ENCODE measurements at places on chromosomes 11 and 22.

- no peak for DNase-seq
Observed at GRCh38 chr22:50184004-50184901, 1.5 kb upstream of the TRABD start.

GRCh38 chr11:128519338-128519737 is 68.0 kb downstream of the ETS1 start:
- DNase-seq = no peak

GRCh38 chr11:94511932-94512781 is at the start of gene C11orf97:
Gene C11orf97 (plus strand): TSS chr11:94512461. CDS start chr11:94512529, 68 bp downstream.
- peak; percentile 37 for DNase-seq

GRCh38 chr11:13629779-13630178 is 38.7 kb upstream of the FAR1 start:
- no peak for DNase-seq

GRCh38 chr11:128696941-128697340 is 3.1 kb downstream of the FLI1 start:
- no peak for DNase-seq

GRCh38 chr22:50186761-50187523 is 1.2 kb downstream of the TRABD start:
- DNase-seq = no peak

DNA sequence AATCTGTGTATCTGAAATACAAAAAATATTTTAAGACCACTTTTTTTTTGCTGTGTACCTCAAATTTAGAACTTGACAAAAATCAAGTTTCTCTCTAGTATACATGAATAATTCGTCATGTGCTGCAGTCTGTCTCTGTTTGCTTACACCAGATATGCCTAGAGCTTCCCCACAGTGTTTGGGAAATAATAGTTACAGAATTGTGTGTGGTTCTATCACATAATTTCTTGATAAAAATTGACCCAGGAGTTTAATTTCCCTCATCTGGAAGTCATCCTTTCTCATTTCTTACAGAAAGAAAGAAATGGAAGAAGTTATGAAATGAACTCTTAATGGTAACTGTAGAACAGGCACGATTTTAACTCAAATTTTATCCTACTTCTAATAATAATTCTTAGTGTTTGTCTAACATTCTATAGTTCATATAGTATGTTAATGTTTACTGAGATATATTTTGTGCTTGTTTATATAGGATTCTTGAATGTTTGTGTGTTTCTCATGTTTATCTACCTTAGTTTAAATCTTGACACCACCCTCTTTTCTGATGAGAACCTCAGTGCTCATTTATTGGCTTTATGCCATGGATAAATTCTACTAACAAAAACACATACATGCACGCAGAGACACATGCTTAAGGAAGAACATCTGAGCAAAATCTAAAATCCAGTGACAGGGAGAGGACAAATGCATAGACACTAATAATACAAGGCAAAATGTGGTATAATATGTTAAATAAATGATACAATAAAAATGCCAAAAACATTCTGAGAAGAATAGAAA is 61.4 kb upstream of the CTSC start:
- DNase-seq = no peak

DNA sequence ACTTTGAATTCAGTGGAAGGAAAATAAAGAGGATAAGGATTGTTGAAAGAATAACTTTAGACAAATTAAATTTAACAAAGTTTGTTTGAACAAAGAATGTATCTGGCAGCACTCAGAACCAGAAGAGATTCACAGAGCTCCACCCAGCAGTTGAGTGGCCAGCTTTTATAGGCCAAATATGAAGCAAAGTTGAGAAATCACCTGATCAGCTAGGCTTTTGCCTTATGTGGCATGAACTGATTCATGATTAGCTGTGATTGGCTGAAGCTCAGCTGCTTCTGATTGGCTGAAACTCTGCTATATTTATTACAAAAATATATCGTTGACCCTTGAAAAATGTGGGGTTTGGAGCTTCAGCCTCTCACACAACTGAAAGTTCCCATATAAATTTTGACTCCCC is 62.6 kb downstream of the PIWIL4 start:
- DNase-seq = no peak

DNA sequence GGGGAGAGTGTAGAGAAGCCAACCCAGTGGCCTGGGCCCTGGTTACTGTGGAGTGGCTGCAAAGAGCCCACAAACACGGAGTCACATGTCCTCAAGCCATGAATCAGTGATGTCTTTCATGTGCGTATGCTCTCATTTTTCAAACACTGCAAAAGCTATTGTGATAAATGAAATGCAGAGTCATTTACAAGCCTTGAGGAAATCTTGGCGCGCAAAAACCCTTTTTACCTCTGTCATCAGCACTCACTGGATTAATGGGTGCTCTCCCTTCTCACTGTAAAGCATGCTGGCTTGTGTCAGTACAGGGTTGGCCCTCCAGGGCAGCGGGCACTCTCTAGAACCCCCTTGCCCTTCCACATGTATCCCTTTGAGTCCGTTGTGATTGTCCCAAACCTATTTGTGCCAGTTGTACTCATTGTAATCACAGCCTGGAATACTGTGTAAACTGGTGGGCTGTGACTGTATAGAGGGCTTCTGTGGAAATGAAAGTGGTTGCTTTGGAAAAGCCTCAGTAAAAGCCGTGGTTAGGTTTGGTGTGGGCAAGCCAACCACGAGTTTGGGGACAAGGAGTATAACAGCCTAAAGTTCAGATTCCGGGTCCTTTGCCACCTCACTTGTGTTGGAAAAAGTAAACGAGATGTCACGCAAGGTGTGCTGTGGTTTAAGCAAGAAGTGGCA is 10.4 kb downstream of the GNAZ start:
- DNase-seq = no peak

DNA sequence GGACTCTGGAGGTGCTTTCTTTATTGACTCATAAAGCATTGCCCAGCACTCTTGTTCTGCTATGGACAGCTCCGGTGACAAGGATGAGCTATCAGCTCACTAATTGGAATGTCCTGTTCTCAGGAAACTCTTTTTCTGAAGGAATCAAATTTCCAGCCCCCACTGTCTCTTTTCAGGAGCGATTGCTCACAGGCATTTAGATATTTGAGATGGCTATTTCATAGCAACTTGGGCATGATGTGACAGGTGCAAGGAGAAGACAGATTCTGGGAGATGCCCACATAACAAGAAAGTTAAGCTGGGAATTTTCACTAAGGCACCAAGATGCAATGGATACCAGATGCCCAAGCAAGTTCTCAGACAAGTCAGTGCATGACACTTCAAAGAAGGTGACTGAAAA is 123.4 kb upstream of the CSNK2A3 start:
- no peak for DNase-seq

GRCh38 chr11:28123151-28123581 is 15.0 kb downstream of the METTL15 start:
- no peak for DNase-seq

DNA sequence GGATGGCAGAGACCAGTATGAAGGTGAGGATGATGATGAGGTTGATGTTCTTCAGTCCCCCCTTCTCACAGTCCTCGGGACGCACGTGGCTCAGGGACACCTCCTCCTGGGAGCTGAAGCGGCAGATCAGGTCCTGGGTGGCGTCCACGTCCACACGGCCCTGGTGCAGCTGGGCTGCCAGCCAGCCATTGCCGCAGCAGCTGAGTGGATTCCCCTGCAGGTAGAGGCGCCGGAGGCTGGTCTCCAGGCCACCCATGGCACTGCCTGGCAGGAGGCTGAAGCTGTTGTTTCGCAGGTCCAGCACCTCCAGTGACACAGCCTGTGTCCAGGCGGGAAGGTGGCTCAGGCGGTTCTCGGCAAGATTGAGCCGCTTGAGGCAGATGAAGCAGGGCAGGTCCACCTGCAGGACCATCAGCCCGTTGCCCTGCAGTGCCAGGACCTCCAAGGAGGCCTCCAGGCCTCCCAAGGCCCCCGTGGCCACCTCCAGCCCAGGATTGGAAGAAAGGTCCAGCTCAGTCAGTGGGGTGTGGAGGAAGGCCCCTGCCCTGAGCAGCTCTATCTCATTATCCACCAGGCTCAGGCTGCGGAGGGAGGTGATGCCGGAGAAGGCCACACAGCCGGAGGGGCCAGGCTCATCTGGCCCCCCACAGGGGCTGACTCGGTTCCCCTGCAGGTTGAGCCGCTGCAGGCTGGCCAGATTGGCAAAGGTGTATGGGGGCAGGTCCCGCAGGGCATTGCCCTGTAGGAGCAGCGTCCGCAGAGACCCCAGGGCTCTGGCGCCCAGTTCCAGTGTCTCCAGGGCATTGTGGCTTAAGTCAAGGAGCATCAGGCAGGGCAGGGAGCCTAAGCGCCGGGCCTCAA is 10.6 kb downstream of the LRRC32 start:
- no peak for DNase-seq

GRCh38 chr22:21032037-21032867 is at the start of gene SLC7A4:
Gene SLC7A4 (minus strand): TSS chr22:21032561. CDS start chr22:21031812, 749 bp downstream.
- DNase-seq = no peak

- DNase-seq = no peak
Observed at GRCh38 chr22:44583061-44583760, 85.2 kb upstream of the RTL6 start.

DNA sequence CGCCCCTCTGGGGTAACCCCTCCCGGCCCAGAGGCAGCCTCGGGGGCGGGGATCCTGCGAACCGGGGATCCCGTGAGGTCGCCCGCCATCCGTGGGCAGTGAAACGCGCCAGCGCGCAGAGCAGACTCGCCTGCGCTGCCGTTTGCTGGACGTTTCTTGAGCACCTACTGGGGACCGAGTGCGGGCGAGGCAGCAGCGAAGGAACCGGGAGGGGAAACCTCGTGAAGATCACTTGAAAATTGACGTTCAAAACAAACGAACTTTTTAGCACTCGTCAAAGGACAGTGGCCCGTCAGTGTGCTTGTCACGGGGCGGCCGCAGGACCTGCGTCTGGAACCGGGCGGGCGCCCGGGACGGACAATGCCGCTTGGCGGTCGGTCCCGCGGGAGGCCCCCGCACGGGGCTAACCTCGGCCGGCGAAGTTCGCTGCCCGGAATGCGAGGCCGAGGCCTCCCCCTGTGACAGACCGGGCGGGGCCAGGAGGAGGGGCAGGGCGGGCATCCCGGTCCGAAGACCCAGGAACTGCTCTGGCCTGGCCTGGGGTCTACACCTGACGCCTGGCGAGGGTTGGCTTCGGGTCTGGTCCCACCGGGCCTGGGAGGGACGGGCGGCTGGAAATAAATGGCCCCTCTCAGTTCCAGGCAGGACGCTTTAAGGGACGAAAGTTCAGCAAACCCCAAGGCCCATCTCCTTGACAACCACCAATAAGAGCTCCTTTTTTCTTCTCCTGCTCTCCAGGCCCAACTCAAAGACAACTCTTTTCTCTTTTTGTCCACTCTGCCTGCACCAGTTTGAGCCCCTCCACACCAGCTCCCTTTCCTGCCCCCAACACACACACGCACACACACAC is 723 bp upstream of the SCUBE1 start:
- DNase-seq = no peak

GRCh38 chr22:38353142-38353629 is 36.0 kb upstream of the CSNK1E start:
- DNase-seq = peak; percentile 61

GRCh38 chr11:65301491-65302329 is 13.0 kb upstream of the CDC42EP2 start:
- DNase-seq = peak; percentile 39

GRCh38 chr11:76179147-76179546 is 27.2 kb downstream of the WNT11 start:
- DNase-seq = no peak

- no peak for DNase-seq
Observed at GRCh38 chr22:19849835-19850762, 4.6 kb downstream of the GNB1L start.

GRCh38 chr22:27175021-27175838 is 517.8 kb downstream of the MIAT start:
- no peak for DNase-seq

- DNase-seq = no peak
Observed at GRCh38 chr11:31871310-31872075, 60.4 kb upstream of the PAX6 start.

GRCh38 chr11:96815236-96815635 is 425.4 kb downstream of the JRKL start:
- no peak for DNase-seq

DNA sequence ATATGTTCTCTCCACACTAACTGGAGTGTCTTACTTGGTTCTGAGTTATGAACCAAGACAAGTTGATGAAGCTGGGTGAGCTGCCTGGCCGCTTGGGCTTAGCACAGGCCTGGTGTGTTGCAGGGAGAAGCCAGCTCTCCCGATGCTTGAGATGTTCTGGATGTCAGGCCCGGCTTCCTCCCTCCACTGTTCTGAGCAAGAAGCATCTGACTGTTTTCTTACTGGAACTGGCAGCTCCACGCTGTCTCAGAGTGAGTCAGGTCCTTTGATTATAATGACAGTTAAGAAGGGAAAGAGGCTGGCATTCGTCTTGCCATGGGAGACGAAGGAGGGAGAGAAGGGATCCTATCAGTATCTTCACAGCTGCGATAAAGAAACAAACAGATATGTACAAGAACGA is 46.5 kb upstream of the CRTAM start:
- DNase-seq = no peak

DNA sequence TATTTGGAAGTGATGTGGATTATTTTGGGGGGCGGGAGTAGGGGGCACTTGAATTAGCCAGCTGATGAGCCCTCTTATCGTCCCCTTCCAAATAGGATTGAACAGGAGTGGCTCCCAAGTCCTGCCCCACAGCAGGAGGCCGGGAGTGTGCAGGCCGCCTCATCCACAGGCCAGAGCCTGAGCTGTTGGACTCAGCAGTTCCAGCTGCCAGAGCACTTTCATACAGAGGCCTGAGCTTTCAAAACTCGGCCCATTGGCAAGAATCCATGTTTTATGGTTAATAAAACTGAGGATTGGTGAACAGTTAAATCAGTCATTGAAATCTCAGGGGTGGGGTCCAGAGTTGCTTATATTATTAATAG is 9.6 kb downstream of the FAM118A start:
- DNase-seq = no peak

DNA sequence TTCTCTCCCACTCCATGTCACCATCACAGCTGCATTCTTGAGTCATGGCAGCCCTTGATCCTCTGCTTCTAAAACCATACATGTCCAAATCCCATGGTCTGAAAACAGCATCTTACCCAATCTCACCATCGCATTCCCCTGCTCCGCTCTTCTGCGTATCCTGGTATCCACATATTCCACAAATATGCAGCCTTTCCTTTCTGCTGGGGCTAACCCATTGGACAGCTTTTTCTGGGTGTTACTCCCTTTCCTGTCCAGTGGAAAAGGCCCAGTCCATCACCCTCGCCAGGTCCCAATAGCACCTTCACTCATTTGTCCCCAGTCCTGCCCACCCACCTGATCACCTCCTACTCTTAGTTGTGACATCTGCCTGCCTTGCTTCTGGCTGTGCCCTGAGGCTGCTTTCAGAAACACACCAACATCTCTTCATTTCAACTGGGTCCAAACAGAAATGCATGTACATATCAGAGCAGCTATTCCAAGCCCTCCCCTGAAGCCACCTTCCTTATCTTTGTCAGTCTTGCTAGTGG is 237.6 kb upstream of the TBCEL start:
- no peak for DNase-seq

- no peak for DNase-seq
Observed at GRCh38 chr11:130529366-130529765, 80.9 kb downstream of the ADAMTS15 start.

Measured in progenitor cell of endocrine pancreas (in vitro differentiated cells).